NCI-H1092 (cell line): ENCODE measurements at places on chromosomes 12 and 14.

GRCh38 chr12:127903146-127903545 is 363.8 kb upstream of the TMEM132C start:
- DNase-seq, result no peak

- no peak for DNase-seq
Measured at GRCh38 chr12:6896846-6897435, 7.7 kb upstream of the LRRC23 start.

DNA sequence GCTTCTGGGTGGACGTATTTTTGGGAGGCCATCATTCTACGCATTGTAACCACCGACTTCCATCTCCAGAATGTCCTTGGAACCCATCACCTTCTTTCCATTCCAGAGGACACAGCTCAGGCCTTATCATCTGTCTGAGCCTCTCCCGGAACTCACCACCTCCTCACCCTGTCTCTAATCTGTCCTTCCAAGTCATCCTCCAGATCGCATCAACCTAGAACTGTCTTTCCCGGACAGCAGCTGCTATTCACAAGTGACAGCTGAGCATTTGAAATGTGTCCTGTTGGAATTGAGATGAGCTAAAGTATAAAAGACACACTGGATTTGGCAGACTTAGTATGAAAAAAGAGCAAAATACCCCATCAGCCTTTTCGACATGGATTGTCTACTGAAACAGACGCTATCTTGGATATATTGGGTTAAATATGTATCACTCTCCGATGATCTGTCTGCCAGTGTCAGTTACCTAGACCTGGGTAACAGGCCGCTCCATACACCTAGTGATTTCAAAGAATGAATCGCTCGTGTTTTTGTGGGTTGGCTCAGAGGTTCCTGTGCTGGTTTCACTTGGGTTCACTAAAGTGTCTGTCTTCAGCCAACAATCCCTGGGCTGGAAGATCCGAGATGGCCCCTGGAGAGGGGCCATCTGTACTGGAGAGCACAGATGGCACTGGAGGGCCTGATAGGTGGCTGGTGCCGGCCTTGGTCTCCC is 104.4 kb upstream of the RFLNA start:
- DNase-seq, result no peak

DNA sequence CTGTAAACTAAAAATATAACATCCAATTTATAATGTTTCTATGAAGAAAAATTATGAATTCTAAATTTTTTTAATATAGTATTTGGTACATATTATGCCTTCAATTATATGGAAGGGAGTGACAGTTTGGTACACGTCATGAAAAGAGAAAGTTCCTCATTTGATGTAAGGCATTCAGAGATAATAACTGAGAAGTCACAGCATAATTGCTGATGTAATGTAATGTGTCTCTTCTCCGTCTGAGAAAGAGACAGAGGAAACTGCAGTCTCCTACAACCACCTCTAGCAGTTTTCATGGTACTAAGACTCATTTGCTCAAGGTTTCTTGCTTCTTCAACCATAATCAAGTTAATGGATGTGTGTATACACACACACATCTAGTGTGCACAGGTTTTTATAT is 2.3 kb upstream of the CD69 start:
- DNase-seq, result no peak

DNA sequence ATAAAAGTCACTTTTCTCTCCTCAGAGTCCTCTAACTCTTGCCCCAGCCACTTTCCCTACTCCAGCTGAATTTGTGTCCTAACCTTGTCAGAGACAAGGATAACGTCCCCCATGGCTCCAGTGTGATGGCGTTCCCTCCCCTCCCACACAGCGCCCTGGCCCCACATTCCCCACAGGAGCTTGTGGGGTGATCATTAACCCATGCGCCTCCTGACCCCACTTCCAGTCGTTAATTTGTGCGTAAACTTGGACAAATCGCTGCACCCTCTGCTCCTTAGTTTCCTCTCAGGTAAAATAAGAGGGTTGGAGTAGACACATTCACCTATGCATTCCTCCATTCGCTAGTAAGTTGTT is 22.9 kb upstream of the BCDIN3D start:
- DNase-seq, result no peak

DNA sequence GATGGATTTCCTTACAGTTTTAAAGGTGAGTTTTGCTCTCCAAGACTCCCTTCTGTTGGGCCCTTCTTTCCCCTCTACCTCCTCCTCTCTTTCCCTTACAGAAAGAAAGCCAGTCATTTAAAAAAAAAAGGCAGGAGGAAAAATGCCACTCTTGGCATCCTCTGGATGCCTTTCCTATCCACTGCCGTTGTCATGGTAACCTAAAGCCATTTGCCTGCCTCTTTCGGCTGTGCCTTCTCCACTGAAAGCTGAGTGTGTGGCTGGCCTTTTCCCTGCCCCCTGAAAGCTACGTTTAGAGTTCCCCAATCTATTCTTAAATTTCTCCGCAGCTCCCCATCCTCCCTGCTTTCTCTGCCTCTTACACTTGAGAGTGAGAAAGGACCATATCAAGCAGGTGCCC is 67.1 kb downstream of the TUNAR start:
- DNase-seq, result peak; percentile 8

DNA sequence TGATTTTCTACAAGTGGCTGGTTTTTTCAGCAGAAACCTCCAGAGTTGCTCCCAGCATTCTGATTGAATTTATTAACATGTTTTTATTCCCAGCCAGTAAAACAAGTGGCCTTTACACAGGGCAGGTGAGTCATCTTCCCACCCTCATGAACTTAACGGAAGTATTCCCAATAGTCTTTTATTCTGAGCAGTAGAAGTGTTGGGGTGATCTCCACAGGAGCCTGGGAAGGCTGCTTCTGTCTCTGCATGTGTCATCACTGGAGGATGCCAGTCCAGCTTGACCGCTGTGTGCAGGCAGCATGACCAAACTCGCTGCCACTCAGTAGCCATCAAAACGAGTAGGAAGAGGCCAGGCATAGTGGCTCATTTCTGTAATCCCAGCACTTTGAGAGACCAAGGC is 13.4 kb upstream of the DNAH10 start:
- no peak for DNase-seq

- DNase-seq, result no peak
Measured at GRCh38 chr12:80038062-80038560, 61.2 kb upstream of the OTOGL start.

- DNase-seq, result no peak
Measured at GRCh38 chr14:43313719-43314118, 1193.4 kb downstream of the FSCB start.

- no peak for DNase-seq
Measured at GRCh38 chr14:96423446-96424108, 31.6 kb downstream of the AK7 start.

- no peak for DNase-seq
Measured at GRCh38 chr12:19706936-19707335, 267.6 kb downstream of the AEBP2 start.

DNA sequence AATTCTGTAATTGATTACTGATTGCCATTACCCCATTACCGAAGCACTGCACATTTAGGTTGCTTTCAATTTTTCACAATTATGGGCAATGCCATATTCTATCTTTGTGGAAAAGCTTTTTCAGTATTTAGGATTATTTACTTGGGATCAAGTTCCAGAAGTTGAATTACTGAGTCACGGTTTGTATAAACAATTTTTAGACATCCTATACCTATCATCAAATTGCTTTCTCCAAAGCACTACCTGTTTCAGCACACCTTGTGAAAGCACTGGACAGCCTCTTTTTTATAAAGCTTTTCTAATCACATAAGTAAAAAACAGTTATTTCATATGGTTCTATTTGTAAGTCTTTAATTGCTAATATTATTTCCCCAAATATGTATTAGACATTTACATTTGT is 221.5 kb upstream of the CAND1 start:
- no peak for DNase-seq

- DNase-seq, result no peak
Measured at GRCh38 chr12:82682326-82682725, 4.4 kb upstream of the TMTC2 start.

DNA sequence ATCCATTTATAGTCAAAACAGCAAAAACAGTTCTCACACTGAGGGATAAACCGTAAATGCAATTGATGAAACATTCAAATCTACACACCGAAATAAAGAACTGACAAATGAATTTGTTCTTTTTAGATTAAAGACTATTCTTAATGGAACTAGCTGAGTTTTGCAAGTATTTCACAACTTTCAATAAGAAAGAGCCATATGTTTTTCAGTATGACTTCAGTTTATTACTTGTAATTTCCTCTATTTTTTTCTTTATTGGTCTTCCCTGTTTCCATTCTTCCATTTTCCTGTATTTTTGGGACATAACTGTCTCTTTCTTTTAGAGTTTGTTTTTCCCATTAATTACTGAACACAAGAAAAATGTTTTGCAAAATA is 4.3 kb downstream of the BCAT1 start:
- DNase-seq, result no peak

DNA sequence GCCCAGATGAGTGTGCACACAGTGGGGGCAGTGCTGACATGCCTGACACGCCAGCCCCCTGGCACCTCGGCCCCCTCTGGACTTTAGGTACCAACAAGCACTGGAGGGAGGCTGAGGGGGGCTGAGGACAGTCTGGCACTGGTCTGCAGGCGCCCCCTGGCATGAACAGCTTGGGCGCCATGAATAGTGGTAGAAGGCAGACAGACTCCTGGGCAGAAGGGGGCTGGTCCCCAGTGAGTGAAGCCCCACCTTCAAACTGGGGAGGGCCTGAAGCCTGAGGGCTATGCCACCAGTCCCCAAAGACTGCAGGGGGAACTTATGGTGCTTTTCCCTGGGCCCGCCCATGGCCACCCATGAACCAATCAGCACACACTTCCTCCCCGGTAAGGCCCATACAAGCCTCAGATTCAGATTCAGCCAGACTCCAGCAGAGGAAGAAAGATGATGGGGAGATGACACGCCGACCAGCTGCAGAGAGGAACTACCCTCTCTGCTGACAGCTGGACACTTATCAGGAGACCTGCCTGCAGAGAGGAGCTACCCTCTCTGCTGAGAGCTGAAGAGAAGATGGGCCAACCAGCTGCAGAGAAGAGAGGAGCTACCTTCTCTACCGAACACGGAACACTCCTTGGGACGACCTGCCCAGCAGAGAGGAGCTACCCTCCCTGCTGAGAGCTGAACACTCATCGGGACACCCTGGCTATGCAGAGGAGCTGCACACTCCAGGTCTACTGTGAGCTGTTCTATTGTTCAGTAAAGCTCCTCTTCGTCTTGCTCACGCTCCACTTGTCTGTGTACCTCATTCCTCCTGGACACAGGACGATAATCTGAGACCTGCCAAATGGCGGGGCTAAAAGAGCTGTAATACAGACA is 324.5 kb downstream of the PCNX1 start:
- no peak for DNase-seq

GRCh38 chr12:6828781-6829535 is 751 bp downstream of the P3H3 start:
- no peak for DNase-seq

DNA sequence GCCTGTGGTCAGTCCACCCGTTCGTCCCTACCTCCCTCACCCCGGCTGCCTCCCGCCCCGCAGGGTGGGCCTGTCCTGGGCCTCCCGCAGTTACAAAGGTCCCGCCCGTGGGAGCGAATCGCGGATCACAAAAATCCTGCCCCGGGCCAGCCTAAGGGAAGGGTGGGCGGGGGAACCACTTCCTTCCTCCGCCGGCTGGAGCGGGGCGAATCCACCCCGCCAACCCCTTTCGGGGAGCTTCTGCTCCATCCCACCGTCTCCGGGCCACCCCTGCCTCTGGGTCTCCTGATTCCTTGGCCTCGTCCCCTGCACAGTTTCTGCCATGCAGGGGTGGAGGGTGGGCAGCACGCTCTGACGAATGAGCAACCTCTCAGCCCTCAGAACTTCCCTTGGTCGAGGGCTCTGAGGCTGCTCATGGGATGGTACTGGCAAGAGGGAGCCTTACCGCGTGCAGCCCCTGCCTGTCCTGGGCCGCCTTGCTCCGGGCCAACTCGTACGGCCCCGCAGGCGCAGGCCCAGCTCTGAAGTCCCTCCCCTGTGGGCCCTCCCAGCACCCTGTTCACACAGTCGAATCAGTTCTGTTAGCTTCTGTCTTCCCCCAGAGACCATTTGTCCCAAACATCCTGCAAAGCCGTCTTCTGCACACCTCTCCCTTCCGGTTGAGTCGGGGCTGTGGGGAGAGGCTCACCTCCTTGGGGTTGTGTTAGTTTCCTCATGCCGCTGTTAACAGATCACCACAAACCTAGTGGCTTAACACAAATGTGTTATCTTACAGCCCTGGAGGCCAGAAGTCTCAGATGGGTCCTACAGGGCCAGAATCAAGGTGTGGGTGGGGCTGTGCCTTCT is 589 bp upstream of the HVCN1 start:
- no peak for DNase-seq

- peak; percentile 42 for DNase-seq
Measured at GRCh38 chr12:53757101-53757770, 5.5 kb upstream of the CISTR start.
